ENCODE measurements at places on chromosomes 5 and 9.

- no peak for DNase-seq
These were observed 755 bp downstream of the DND1 start for GRCh38 chr5:140672455-140673186.

DNA sequence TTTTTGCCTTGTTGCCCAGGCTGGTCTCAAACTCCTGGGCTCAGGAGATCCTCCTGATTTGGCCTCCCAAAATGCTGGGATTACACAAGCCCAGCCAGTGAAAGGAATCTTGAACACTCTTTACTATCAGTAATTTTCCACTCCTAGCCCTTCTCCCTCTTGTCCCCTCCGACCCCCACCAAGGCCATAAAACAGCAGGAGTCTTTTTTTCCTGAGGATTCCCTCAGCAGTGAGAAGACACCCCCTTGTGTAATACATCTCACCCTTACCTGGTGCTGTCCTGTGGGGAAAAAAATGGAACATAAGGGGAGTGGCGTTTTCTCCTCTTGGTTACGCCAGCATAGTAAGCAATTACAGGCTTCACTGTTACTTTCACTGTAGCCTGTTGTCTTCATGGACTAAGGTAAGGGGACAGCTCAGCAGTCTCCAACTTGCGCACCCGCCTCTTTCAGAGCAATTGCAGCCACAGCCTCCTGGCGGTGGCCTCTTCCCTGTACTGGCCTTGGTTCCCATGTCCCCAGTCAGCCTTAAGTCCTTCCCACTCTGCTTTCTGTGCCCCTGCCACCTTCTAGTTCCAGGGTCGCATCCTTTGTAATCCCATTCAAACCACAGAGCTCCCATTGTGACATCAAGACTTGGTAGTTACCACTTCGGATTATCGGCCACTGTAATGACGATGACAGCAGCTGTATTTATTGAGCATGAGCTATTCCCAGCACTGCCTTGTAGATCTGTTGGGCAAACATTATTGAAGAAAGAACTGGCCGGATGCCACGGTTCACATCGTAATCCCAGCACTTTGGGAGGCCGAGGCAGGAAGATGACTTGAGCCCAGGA lies 10.0 kb downstream of the NAIF1 start:
- no peak for DNase-seq

- DNase-seq, result no peak
These were observed 28.3 kb downstream of the TDRD7 start for GRCh38 chr9:97440160-97440559.

DNA sequence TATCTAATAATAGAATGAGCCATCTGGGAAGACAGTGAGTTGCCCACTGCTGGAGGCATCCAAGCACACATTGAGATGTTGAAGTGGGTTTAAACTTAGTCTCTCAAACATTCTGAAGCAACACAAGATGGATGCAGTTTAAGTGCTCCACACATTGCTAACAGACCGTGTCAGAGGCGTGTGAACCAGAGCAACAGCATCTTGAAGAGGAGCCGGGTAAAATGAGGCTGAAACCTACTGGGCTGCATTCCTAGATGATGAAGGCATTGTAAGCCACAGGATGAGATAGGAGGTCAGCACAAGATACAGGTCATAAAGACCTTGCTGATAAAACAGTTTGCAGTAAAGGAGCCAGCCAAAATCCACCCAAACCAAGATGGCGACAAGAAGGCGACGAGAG lies 73.5 kb upstream of the TMEM215 start:
- DNase-seq, result no peak

DNA sequence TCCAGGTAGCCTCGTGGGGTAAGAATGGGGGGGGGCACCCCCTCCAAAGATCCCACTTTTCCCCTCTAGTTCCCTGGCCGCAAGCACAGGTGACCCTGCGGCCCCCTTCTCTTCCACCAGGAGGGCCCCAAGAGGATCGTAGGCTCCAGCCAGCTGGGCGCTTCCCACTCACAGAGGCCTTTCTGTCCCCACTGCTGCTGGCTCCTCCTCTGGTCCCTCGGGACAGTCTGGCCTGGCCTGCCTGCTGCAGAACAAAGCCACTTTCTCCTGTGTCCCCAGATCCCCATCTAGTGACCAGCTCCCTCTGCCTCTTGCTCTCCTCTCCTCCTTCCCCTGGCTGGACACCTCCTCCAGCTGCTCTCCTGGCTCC lies 534 bp upstream of the SAPCD2 start:
- DNase-seq, result no peak

GRCh38 chr5:10579536-10580521 lies 16.0 kb downstream of the ANKRD33B start:
- no peak for DNase-seq

- DNase-seq, result no peak
These were observed 211.3 kb upstream of the FBN2 start for GRCh38 chr5:128749136-128749898.

GRCh38 chr9:101139082-101139481 lies 110.6 kb downstream of the PLPPR1 start:
- no peak for DNase-seq

DNA sequence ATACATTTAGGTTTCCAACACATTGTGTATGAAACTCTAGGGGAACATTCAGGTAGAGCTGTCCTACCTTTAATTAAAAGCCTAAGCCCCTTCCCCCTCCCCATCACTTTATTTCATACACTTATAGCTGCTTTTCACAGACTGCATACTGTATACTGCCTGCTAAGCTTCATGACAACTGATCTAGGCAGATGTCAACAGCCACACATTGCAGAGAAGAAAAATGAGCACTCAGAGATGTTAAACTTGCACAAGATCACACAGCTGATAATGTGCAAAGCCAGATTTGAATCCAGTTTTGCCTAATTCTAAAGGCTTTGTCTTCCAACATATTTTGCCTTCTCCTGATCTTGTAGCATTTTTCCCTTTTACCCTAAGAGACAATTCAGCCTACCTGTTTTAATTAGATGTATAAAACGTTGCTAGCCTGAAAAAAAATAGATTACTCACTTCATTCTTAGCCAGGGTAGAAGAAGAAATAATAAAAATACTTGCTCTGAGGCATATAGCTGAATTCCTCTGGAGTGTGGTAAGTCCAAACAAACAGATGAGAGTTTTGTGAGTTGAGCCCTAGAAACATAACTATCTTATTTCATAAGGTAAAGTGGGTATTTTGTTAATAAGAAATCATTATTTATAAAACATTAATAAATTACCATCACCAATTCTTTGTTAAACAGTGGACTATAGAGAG lies 56.9 kb upstream of the CAST start:
- DNase-seq, result no peak

DNA sequence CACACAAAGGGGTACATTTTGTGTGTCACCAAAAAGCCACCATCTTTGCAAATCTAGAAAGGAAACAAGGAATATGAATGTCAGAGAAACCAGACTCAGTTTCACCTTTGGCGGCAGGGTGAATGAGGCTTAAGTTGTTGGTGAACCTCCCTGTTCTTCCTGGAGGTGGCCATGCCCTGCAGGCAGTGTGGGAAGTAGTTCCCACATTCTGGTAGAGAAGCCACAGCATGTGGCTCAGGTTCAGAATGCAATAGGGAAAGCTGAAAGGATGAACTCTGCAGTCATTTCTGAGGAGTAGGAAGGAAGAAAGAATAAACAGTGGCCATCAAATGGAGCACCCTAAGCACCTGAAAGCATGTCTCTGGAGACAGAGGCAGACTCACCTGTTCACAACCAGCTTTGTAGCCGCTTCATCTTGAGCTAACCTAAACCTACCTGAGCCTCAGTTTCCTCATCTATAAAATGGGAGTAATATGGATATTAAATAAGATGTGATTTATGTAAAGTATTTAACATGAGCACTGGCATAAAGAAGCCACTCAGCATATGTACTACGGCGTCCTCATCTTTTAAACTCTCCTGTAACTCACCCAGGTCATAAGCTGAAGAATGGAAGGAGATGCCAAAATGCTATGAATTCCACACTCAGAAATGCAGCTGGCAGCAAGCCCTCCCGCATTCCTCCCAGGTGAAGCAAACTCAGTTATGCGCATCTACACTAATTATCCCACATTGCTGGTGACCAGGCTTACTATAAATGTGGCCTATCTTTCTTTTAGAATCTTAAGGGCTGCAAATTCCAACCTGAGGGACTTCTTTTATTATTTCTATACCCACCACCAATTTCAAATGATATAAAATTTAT lies 86.0 kb downstream of the ZNF608 start:
- DNase-seq, result no peak

DNA sequence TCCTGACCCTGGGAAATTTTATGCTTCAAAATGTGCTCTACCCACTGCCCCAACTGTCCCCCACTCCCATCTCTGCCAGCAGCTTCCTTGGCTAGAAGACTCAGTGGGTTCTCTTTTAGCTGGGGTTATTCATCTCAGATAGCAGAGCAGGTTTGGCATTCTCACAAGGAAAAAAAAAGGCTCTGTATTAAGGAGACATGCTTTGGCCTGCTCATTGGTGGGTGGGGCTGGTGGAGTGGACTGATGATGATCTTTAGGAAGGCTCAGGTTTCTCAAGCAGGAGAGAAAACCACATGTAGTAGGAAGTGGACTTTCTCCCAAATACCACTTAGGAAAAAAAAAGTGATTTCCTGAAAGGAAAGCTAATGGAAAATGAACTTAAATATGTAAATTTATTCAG lies 279.2 kb upstream of the ZNF462 start:
- DNase-seq, result no peak

DNA sequence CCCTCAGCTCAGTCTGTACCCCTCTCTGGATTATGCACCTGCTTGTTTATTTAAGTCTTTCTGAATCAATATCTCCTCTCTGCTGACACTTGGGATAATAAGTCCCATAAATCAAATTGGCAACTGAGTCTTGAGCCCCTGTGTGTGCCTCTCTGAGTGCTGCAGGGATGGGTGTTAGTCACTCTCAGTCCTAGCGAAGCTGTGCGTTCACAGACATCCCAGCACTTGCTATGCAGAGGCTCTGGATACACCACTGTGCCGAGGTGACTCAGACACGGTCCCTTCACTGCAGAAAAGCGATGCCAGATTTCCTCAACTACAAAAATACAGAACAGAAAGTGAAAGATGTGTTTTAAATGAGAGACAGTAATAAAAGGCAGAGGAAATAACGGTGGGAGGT lies 4.1 kb upstream of the KCNMB1 start:
- DNase-seq, result peak; percentile 4

DNA sequence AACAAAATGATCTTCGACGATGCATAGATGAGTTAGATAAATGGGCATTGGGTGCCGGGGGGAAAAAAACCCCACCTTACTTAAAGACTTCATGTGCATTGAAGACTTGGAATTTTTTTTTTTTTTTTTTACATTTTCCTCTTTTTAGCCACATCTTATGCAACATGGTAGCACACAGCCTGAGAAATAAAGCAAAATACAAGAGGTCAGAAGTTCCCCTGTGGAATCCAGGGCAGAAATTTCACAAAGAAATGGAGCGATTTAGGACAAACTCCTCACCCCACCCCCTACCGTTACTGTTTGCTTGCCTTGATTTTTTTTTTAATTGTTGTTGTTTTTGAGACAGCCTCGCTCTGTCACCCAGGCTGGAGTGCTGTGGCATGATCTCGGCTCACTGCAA lies 153.2 kb downstream of the GOLPH3 start:
- no peak for DNase-seq

DNA sequence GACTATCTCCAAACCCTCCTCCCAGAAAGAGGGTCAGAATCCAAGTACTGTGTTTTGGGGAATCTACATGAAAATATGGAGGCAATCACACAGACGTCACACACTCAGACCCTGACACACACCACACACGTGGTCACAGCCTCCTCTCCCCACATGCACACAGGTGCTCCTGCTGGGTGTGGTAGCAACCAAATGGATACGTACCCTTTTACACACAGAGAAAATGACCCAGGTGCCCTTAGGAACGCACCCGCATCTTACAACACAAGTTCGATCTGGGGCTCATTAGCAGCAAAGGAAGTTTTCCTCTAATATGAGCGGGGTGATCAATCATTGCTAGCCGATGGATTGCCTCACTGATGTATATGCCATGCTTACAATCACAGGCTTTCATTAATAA lies 480.2 kb upstream of the KLF4 start:
- no peak for DNase-seq

DNA sequence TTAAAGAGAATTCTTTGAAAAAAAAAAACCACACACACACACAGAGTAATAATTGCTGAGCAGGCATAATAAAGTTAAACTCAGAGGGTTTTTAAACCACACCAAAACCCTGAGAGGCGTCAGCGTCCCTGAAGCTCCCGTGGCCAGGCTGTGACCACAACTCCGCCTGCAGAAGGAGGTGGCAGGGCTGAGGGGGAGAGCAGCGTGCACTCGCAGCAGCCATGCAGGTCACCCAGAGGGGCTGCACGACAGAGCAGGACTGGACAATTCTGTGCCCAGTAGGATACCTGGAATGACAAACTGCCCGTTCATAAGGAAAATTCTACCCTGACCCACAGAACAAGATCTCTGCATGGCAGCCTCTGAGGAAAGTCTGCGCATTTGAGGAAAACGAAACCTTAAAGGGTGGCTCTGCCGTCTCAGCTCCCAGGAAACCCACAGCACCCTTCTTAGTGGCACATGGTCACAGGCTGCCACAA lies 44.0 kb downstream of the ROR2 start:
- peak; percentile 20 for DNase-seq

- DNase-seq, result no peak
These were observed 230.4 kb downstream of the DOCK8 start for GRCh38 chr9:445033-445432.

GRCh38 chr5:176725521-176726280 lies 78.4 kb downstream of the TSPAN17 start:
- DNase-seq, result no peak

DNA sequence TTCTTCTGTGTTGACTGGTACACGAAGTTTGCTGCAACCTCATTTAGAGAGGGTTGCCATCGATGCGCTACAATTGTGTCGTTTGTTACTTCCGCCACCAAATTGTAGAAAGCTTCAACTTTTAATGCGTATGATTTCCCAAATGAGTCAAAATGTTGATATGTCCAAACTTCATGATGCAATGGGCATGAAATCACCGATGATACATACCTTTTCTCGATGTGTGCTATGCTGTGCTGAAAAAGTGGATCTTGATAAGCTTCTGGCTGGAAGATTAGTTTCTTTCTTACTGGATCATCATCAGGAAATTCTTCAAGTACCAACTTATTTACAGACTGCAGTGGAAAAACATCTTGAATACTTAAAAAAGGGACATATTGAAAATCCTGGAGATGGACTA lies 65.7 kb downstream of the TMEM38B start:
- DNase-seq, result no peak

GRCh38 chr9:135397142-135397541 lies 82.4 kb upstream of the PPP1R26 start:
- no peak for DNase-seq

GRCh38 chr5:64210866-64211265 lies 45.2 kb downstream of the RNF180 start:
- DNase-seq, result no peak

DNA sequence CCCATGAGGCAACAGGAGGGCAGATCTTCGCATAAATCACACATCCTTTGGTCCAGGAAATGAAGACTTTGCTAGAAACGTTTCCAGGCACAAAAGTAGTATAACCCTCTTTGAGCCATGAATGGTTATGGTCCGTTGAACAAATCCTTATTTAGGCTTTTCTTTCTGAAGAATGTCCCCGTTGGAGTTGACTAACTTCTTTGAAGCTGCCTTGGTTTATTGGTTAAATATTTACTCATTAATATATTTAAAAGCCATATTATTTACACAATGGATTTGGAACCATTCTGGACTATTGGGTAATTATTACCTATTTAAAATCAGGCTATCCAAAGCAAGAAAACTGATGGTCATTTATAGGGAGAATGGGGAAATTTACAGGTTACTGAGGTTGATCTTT lies 347.6 kb upstream of the SLC30A5 start:
- no peak for DNase-seq
